ENCODE measurements at places on chromosomes 5 and 9.

GRCh38 chr5:31855134-31856040 is 216.5 kb downstream of the PDZD2 start:
- no peak for DNase-seq

DNA sequence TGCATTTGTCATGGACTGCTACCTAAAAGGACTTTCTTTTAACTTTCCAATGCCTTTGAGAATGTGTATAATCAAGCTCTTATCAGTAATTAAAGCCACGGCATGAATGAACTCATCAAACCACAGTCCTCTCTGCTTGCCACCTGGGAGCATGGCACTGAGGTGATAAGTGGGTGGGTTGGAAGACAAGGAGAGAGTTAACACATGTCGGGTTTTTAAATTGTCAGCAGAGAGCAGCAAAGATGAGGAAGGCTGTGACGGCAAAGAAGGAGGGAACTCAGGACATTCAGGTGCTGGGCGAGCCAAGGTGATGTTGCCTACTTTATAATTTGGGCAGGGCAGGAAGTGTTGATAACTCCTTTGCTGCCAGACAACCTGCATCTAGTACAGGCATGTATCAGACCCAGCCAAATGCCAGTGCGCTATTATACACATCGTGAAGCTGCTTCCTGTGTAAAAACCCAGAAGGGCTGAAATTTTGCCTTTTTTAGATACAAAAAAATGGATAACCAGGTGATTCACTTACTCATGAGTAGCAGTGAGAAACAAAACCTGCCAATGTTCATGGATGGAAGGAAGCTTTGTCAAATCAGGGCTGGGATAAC is 269.1 kb downstream of the KIF4B start:
- no peak for DNase-seq

- DNase-seq = no peak
These were observed 8.3 kb upstream of the SLC25A48 start for GRCh38 chr5:135826221-135826525.

DNA sequence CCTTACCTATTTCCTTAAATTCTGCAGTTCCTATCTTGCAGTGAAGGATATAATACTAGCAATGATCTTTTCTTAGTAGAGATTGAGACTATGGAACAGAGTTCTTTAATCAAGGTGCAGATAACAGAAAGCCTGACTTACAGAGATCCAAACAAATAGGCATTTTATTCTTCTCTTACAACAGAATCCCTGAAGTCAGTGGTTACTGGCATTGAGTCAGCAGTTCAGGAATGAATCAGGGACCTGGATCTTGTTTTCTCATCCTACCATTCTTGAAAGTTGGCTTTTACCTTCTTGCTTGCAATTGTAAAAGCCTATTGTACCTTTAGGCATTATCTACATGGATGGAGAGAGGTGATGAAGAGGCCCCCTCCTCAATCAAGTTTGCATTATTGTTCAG is 47.5 kb upstream of the TLE4 start:
- no peak for DNase-seq

GRCh38 chr9:21081451-21081850 is 3.7 kb upstream of the IFNB1 start:
- DNase-seq = no peak

DNA sequence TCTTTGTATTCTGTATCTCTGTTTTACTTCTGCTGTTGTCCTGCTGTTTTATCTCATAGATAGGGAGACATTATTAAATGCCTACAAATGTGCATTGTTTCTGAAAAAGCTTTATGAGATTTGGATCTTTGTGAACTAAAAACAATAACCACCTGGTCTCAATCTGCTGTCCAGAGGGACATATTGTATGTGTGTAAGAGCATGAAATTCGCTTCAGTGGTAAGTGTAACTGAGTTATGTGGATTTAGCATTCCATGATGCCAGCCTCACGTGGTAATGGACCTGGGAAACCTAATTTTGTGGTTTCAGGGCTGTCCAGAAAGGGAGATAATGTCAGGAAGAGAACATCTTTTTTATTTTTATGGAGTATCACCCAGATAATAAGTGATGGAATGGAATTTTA is 119.3 kb downstream of the GDNF start:
- DNase-seq = no peak

DNA sequence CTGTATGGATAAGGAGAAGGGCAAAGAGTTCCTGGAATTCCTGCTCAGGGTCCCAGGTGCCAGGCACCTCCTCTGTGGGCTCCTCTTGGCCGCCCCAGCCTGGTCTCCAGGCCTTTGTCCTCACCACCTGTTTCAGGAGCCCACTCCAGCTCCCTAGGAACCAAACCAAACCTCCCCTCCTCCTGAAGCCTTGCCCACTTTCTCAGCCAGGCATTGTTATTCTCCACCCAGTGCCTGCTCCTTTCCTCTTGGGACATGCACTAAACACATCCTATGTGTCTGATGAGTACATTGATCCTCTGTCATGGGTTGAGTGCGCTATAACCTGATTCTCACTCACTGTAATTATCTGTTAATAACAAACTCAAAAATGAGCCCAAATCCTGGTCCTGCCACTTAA is 189.8 kb downstream of the SPOCK1 start:
- no peak for DNase-seq

DNA sequence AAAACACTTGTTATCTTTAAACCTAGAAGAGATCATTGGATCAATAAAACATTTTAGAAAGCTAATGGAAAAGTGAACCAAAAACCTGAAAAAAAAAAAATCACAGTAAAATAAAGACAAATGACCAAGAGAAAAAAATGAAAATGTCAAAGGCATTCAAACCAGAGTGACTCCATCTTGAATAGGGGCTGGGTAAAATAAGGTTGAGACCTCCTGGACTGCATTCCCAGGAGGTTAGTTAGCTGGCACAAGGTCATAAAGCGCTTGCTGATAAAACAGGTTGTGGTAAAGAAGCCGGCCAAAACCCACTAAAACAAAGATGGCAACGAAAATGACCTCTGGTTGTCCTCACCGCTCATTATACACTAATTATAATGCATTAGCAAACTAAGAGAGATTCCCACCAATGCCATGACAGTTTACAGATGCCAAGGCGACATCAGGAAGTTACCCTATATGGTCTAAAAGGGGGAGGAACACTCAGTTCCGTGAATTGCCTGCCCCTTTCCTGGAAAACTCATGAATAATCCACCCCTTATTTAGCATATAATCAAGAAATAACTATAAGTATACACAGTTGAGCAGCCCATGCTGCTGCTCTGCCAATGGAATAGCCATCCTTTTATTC is 116.7 kb upstream of the NEK6 start:
- DNase-seq = no peak

- no peak for DNase-seq
These were observed 215.2 kb upstream of the SNX2 start for GRCh38 chr5:122559676-122560075.

- no peak for DNase-seq
These were observed 112.2 kb upstream of the ADRA1B start for GRCh38 chr5:159804121-159804520.

- DNase-seq = peak; percentile 30
These were observed 20.2 kb downstream of the ARSB start for GRCh38 chr5:78964889-78965288.

- DNase-seq = no peak
These were observed 118.1 kb downstream of the NUDT12 start for GRCh38 chr5:103444333-103445038.

DNA sequence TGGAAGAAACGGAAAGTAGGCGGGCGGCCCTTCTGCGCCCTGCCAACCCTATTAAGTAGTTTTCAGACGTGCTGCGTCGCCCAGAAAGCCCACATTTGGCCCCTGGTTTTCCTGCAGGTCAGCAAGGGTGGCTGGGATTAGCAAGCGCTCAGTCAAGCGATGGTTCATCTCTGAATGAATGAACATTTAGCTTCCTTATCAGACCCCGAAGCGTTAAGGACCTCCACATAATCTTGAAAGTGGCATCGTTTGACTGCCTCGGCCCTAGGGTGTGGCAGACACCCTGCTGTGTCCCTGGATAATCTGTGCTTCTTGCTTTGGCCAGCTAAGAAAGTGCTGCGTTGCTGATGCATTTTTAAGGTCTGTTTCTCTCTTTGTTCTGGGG is 684 bp downstream of the TOR1B start:
- no peak for DNase-seq

- DNase-seq = peak; percentile 0
These were observed 17.7 kb upstream of the RNF180 start for GRCh38 chr5:64147849-64148441.

DNA sequence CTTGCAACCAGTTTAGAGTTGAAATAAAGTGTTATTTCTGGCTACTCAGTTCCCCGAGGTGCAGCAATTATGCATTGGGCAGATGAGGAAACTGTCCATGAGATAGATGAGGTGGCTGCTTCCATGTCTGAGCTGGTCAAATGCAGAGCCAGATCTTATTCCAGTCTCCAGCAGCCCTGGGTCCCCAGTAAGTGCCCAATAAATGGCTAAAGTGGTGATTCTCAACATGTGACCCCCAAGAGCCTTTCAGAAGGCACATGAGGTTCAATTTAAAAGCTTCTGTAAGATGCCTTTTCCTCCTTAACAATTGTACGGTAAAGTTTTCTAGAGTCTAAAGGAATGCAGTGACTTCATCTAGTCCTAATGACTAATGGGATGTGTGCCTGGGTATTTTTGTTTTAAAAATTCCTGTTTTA is 17.5 kb downstream of the ATOX1 start:
- DNase-seq = no peak

GRCh38 chr5:128290152-128290858 is 206.7 kb downstream of the SLC12A2 start:
- no peak for DNase-seq

- DNase-seq = no peak
These were observed 250.1 kb downstream of the PBX3 start for GRCh38 chr9:125997196-125997823.

- DNase-seq = no peak
These were observed 138.2 kb downstream of the GAS1 start for GRCh38 chr9:86809151-86809550.

GRCh38 chr5:145203193-145203592 is 631.9 kb downstream of the PRELID2 start:
- DNase-seq = no peak

Measured in CD4-positive, CD25-positive, alpha-beta regulatory T cell (primary cell).